ENCODE measurements at places on chromosomes 11 and 22.

GRCh38 chr11:60880643-60881282 is 13.4 kb downstream of the ZP1 start:
- DNase-seq: no peak

- DNase-seq: no peak
These were observed 938.4 kb downstream of the BRD1 start for GRCh38 chr22:48889209-48889830.

GRCh38 chr11:34773826-34774225 is 142.4 kb downstream of the APIP start:
- DNase-seq: no peak

GRCh38 chr11:45105984-45106375 is 40.5 kb upstream of the PRDM11 start:
- peak; percentile 1 for DNase-seq

GRCh38 chr11:8082391-8083087 is 1.5 kb downstream of the TUB start:
- no peak for DNase-seq

GRCh38 chr11:10450462-10451425 is 4.3 kb upstream of the AMPD3 start:
- DNase-seq: peak; percentile 35

DNA sequence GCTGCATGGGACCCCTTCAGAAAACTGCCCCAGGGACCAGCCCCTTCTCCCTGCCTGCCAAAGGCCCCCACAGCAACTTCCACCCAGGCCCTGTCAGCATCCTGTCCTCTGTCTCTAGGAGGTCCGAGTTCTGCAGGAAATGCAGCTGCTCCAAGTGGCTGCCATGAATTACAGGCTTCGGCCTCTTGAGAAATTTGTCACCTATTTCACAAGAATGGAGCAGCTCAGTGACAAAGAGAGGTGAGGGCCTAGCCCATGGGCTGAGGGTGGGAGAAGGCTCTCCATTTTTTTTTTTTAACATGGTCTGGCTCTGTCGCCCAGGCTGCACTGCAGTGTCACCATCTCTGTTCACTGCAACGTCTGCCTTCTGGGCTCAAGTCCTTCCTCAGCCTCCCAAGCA is 7.3 kb downstream of the RGL4 start:
- DNase-seq: no peak

DNA sequence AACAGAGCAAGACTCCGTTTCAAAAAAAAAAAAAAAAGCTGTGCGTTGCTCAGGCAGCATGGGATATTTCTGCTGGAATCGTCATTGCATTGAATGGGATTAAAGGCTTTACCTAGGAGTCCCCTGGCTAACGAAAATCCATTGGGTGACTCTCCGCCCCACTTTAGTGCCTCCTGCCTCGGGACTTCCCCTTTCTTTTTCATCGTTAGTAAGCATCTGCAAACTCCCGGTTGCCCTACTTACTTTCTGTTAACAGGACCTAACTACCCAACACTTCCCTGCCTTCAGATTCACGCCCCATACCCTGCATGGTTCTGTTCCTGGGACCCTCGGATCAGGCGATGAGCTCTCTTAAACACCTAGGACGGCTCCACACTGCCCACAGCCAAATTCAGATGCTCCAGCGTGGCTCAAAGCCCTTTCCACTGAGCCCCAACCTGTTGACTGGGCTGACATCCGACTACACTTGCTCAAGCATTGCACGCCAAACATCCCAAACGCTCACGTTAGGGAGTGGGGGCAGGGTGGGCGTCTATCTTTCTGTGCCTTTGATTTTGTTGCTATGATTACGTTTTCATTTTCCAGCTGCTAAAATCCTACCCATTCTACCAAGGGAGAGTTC is 143.8 kb downstream of the ST3GAL4 start:
- DNase-seq: no peak

GRCh38 chr11:86741839-86742805 is 58.2 kb upstream of the PRSS23 start:
- DNase-seq: no peak

DNA sequence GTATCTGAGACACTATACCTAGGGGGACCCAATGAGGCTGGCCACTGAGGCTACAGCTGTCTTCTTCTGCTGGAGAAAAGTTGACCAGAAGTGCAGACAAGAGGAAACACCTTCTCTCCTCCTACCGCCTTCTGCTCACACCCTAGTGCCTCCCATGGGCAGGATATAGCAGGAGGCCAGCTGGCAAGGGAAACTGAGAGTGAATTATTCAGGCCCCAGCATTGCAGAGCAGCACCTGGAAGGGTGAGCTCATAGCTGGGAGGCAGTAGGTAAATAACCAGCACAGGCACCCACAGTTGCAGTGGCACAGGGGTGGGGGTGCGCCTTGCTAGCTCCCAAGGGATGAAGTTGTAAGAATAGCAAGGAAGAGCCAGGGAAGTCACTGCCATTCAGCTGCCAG is 267.4 kb upstream of the NCAM1 start:
- DNase-seq: no peak

GRCh38 chr22:26501996-26502395 is 10.3 kb downstream of the TFIP11 start:
- DNase-seq: no peak

DNA sequence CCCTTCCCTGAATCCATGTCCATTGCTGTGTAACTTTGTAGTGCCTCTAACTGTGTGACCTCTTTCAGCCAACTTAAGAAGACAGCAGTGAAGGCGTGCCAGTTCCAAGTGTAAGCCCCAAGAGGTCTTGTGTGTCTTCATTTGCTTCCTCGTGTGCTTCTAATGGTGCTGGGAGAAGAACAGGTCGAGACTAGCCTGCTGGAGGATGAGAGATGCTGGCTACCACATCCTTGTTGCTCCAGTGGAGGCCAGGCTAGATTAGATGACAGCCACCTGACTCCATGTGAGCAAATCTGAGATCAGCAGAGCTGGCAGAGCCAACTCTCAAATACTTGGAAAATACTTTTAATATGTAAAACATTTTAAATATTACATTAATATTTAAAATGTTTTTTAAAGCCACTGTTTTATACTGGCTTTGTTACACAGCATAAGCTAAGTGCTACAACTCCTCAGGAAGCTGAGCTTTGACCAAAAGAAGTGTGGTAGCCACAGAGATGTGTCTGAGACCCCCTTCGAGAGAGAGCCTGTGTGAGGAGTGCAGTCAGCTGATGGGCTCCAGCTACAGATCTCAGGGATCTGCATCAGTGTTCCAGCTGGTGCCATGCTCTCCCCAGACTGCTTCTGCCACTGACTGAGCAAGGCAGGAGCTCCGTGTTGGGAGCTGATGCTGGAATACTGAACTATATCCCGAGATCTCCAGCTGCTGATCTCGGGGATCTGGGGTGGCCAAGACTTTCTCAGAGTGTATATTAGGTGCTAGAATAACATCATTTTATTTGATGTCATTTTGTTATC is 8.9 kb downstream of the KCNJ11 start:
- no peak for DNase-seq

- DNase-seq: no peak
These were observed 15.5 kb upstream of the TMEM123 start for GRCh38 chr11:102467853-102468580.

GRCh38 chr11:46529095-46529905 is 64.5 kb downstream of the AMBRA1 start:
- peak; percentile 64 for DNase-seq

- no peak for DNase-seq
These were observed 1376.4 kb downstream of the TBC1D22A start for GRCh38 chr22:48138855-48139254.

GRCh38 chr11:43833657-43834073 is 47.0 kb upstream of the ALKBH3 start:
- DNase-seq: no peak

DNA sequence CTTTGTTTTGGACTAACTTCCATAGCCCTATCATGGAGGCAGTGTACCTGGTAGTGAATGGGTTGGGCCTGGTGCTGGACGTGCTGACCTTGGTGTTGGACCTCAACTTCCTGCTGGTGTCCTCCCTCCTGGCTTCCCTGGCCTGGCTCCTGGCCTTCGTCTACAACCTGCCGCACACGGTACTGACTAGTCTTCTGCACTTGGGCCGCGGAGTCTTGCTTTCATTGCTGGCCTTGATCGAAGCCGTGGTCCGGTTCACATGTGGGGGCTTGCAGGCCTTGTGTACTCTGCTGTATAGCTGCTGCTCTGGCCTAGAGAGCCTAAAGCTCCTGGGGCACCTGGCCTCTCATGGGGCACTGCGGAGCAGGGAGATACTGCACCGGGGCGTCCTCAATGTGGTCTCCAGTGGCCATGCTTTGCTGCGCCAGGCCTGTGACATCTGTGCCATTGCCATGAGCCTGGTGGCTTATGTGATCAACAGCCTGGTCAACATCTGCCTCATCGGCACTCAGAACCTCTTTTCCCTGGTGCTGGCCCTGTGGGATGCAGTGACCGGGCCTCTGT is 846 bp downstream of the RNF26 start:
- no peak for DNase-seq

- no peak for DNase-seq
These were observed 48.8 kb downstream of the OSBP2 start for GRCh38 chr22:30743257-30744020.

DNA sequence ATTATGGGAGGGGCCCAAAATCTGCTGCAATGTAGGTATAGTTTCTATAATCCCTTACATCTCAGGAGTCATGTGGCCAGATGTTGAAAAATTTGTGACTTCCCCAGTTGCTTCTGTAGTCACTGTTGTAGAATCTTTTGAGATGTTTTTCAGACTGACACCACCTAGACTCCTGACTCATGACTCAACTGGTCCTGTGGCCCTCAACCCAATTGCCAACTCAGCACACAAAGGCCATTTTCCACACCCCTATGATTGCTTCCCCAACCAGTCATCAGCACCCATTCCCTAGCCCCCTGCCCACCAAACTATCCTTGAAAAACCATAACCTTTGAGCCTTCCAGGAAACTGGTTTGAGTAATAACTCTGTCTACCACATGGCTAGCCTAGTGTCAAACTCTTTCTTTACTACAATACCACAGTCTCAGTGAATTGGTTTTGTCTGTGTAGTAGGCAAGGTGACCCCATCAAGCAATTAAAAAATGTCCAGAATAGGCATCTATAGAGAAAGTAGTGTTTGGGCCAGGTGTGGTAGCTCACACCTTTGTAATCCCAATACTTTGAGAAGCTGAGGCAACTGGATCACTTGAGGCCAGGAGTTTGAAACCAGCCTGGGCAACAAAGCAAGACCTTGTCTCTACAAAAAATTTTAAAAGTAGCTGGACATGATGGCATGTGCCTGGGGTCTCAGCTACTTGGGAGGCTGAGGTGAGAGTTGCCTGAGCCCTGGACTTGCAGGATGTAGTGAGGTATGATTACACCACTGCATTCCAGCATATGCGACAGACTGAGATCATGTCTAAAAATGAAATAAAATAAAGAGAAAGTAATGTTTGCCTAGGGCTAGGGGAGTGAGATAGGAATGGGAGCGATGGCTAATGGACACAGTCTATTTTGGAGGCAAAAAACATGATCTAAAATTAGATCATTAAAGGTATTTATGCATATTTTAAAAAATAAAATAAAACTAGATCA is 24.1 kb upstream of the FEZ1 start:
- no peak for DNase-seq

GRCh38 chr22:24148266-24149197 is 32.8 kb upstream of the SUSD2 start:
- DNase-seq: no peak

- no peak for DNase-seq
These were observed 22.5 kb downstream of the P4HA3 start for GRCh38 chr11:74288911-74289310.

- no peak for DNase-seq
These were observed 243.6 kb upstream of the LUZP2 start for GRCh38 chr11:24253237-24253760.

DNA sequence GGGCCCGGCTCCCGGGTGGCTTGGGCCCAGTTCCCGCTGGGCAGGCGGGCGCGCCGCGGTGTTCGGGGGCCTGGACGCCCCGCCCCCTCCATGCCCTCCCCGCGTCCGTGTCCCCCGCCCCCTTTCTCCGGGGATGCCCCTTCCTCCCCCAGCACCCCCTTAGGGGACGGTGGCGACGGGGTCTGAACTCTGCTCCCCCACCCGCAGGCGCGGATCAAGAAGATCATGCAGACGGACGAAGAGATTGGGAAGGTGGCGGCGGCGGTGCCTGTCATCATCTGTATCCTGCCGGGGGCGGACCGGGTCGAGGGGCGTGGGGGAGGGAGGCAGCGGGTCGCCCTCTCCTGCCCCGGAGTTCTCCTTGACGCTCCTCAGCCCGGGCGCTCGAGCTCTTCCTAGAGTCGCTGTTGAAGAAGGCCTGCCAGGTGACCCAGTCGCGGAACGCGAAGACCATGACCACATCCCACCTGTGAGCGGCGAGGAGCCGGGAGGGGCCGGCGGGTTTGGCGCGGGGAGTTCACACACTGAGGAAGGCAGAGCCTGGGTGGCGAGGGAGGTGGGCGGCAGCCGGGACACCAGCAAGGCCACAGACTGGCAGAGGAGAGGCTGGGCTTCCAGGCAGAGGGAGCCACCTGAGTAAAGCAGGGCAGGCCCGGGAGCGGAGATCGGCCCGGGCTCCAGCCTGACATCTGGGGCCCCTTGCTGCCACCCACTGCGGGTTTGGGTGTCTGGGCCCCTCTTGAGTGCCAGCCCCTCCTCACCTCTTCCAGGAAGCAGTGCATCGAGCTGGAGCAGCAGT is 546 bp downstream of the DRAP1 start:
- no peak for DNase-seq

DNA sequence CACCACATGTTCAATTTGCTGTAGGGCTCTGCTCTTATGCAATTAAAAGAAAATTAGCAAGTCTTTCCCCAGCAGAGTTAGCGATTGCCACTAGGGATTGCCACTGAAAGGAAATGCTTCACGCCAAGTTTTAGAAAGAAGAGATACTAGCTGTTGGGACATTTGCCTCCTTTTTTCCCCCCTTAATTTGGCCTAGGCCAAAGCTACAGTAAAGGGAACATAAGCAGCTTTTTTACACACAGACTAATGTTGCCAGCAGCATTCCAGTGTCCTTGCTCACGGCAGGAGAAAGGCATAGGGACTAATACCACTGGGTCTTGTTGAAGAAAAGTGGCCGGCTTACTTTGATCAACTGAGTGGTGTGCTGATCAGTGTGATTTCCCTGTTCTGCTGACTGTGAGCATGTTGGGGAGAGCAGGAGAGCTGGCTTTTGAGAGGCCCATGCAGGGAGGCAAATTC is 71.2 kb downstream of the PHF21A start:
- DNase-seq: no peak

DNA sequence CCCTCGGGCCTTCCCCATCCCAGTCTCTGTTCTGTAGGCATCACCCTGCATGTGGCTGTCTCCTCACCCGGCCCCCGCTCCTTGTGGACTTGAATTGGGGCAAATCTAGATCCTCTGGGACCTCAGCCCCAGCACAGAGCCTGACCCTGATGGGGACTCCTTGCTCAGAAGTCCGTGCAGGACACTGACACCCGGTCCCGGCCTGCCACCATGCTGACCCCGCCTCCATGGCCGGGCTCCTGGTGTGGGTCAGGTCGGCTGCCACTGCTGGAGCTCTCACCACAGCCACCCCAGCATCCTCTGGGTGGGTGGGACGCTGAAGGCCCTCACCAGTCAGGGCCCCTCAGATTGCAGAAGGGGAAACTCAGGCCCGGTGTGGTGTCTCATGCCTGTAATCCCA is 1.8 kb downstream of the IGLL1 start:
- DNase-seq: no peak

GRCh38 chr11:70210051-70210501 is 7.0 kb downstream of the FADD start:
- no peak for DNase-seq
